ENCODE measurements at places on chromosomes 1 and 21.

DNA sequence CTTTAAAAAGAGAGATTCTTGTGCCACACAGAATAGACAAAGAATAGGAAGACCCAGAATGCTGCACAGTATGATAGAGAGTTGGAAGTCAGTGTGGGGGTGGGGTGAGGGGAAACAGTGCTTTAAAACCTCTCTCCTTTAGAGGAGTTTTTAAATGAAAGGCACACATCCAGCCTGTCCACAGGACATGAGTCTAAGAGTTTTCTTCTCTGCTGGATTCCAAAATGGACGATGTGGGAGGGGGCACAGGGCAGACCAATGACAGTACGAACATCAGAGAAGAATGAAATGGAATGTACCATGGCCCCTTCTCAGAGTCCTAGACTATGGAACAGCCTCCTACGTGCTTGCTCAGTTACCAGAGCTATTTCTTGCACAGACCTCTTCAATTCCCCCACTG, 458.2 kb upstream of the DAB1 start:
- no peak for DNase-seq

GRCh38 chr1:224482619-224483018, 48.0 kb upstream of the WDR26 start:
- DNase-seq: no peak

DNA sequence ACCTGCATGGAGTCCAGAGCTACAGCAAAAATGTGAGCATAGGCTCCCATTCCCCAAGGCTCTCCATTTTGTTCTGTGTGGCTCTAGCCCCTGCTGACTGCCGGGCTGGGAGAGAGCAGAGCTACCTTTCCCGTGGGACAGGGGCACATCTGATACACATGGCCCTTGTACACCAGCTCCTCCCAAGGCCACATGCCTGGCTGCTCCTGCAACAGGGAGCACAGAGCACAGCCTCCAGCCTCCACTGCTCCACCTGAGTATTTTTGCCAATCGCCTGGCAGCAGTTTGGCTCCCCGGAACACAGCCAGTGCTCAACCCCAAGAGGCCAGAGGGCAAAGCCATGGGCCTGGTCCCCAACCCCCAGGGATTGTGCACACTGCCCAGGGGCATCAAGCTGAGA, 146.5 kb downstream of the CHD1L start:
- DNase-seq: no peak

GRCh38 chr1:21853131-21853427, 41.0 kb downstream of the LDLRAD2 start:
- no peak for DNase-seq

DNA sequence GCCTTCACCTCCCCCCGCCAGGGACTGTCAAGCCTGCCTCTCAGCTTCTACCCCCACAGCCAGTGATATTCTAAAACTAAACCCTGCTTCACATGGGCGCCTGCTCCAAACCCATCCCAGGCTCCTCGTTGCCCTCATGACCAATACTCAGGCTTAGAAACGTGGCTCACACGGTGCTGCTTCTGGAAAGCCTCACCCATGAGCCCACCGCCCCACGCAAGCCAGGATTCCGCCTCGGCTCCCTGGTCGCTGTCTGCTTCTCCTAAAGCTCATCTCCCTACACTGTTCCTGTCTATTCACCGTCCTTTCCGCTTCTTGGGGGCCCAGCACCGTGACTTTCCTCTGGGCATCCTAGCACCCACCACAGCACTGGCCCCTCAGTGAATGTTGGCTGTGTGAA, 72.5 kb downstream of the NID1 start:
- DNase-seq: no peak

GRCh38 chr1:101366513-101367215, 129.8 kb downstream of the S1PR1 start:
- no peak for DNase-seq
